ENCODE measurements at places on chromosomes 7 and 10.

DNA sequence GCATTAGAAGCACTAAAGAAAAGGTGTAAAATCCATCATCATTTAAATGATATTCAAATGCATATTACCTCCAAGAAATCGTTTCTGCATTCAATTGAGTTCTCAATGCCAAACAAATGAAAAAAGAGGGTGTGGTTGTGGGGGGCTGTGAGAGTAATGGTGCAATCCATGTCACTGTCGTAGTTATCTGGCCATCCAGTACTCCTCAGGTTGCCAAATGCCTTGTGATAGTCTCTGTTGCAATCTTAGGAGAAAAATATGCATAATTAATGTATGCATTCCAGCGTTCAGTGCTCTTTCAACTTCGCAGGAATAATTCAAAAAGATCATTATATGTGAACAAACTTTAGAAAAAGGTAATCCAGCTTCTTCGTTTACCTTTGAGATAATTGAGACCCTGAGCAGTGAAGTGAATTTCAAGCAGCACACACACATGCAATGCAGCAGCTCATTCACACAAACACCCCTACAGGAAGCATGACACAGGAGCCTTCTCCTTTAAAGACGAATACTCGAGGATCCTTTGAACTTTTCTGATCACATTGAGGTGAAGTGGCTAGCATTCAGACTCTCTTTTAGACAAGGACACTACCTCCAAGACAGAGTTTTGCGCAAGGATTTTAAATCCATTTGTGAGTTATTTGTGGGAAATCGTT, 73.4 kb downstream of the OR13A1 start:
- no peak for DNase-seq

DNA sequence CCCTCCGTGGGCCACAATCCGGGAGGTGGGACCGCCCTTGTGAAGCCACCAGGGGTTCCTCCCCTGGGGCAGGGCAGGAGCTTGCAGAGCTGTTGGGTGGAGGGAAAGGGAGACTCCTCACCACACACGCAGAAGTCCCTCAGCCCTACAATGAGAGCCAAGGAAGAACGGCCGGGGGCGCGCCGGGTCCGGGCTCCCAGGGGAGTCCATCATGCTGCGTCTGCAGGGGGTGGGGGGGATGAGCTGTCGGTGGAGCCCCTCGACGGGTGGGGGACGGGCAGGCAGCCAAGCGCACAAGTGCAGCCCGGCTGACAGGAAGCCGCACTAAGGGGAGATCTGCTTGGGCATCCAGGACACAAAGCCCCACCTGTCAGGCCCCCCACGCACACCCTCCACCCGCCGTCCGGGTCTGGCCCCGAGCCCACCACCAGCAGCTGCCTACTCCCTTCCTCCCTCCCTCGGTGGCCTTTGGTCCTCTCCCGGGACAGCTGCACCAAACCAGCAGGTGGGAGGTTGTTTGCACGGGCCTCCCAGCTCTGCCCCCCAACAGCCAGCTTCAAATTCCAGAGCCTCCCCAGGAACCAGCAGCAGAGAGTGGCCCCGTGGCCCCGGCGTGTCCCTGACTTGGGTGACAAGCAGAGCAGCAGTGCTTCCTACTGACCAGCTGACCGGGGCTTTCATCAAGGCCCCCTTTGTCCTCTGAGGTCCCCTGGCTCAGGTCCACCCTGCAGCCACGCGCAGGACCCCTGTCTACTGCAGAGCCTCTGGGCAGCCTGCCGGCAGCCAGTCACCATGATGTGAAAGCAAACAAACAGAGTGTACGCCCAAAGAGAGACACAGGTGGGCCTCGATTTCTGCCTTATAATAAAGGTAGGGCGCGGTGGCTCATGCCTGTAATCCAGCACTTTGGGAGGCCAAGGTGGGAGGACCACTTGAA, 50.3 kb downstream of the HIP1 start:
- no peak for DNase-seq

GRCh38 chr7:56028942-56029630, 22.2 kb downstream of the PSPH start:
- no peak for DNase-seq

- no peak for DNase-seq
These were observed 426.5 kb upstream of the AKR1E2 start for GRCh38 chr10:4399556-4399955.

DNA sequence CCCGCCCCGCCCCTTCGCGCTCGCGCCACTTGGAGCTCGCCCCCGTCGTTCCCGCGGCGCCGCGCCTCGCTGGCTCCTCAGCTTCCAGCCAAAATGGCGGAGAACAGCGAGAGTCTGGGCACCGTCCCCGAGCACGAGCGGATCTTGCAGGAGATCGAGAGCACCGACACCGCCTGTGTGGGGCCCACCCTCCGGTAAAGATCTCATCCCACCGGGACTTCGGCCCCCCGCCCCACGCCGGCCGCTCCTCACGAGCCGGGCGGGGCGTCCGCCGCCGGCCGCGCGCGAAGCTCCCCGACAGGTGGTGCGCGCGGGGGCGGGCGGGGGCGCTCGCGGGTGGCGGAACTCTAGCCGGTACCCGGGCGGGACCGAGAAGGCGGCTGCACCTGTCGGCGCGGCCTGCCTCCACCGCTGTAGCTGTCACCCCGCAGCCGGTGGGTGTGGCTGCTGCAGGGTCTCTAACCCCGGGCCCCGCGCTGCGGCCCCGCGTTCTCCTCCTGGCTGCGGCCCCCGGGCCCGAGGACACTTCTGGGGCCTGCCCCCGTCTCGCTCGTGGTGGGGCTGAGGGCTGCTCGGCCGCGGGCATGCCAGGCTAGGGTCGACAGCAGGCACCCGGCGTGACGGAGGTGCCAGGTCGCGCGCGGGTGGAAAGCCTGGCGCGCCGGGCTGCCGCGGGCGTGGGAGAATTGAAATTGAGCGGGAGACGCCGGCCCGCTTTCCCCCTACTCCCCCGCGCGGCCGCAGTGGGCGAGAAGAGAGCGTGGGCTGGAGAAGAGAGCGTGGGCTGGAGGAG, at the start of gene EXOC6:
EXOC6 (plus strand) TSS at position 80 of the 793 bp plus-strand sequence; CDS start at position 94, 14 bp downstream.
- peak; percentile 48 for DNase-seq

DNA sequence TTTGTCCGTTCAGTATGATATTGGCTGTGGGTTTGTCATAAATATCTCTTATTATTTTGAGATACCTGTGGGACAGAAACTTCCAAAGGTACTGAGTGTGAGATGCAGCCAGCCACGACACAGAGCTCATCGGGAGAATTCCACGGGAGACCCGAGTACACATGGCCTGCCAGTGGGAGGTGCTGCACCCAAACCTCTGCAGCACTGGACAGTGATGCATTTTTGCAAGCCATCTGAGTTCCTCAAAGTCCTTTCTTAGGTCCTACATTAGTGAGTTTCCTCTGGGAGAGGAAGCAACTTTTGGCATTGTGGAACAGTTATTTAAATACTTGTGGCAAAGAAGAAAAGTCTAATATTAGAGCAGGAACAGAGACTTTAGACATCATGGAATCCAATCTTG, 77.5 kb downstream of the ARID5B start:
- no peak for DNase-seq

- no peak for DNase-seq
These were observed 15.8 kb downstream of the CNPY1 start for GRCh38 chr7:155530601-155531000.

DNA sequence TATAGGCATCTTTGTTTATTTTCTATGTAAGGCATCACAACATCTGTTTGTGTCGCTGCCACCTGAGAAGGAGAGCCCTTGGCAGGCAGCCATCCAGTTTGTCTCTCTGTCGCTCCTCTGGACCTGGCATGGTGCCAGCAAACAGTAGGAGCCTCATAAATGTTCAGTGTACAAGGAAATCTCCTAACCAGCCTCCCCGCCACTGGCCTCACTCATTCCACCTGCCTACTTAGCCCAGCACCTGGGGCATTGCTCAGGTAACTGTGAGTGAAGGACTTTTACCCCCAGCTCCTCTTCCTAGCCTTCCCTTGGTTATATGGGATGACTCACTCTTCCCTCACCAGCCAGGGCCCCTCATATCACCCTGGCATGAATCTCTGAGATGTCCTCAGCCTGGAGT, 61.7 kb upstream of the NPTX2 start:
- no peak for DNase-seq

DNA sequence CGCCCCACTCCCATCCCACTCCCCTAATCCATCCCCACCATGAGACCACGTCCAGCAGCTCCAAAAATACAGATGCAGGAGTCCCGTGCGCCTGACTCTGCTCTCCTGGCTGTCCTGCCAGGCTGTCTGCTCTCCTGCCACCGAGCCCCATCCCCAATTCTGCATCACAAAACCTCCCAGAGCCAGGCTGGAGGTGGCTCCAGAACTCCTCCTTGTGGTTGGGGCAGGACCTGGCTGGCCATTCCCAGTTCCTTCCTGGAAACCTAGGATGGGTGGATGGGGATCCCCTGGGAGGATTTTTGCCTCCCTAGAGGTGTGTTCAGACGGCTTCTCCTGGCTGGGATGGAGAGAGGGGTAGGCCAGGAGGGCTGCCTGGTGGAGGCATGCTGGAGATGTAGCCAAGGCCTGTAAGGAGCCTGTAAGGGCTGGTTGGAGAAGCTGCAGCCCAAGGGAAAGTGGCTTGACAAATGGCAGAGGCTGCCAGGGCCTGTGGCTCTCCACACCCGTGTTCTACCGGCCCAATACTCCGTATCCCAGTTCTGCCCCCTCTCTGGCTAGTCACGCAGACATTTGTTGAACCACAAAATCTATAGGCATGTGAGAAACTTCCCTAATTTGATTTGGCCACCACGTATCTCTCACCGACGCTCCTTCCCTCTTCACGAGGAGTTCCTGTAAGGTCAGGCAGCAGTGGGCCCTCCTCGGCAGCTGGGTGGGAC, 99.3 kb downstream of the ARHGAP22 start:
- DNase-seq, result no peak

DNA sequence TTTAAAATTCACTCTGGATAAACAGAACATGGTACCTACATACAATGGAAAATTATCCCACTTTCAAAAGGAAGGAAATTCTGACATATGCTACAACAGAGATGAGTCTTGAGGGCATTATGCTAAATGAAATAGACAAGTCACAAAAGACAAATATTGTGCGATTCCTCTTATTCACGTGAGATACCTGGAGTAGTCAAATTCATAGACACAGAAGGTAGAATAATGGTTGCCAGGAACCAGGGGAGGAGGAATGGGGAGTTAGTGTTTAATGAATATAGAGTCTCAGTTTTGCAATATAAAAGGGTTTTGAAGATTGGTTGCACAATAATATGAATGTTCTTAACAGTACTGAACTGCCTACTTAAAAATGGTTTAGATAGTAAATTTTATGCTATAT, 69.8 kb upstream of the WAC start:
- DNase-seq, result no peak

DNA sequence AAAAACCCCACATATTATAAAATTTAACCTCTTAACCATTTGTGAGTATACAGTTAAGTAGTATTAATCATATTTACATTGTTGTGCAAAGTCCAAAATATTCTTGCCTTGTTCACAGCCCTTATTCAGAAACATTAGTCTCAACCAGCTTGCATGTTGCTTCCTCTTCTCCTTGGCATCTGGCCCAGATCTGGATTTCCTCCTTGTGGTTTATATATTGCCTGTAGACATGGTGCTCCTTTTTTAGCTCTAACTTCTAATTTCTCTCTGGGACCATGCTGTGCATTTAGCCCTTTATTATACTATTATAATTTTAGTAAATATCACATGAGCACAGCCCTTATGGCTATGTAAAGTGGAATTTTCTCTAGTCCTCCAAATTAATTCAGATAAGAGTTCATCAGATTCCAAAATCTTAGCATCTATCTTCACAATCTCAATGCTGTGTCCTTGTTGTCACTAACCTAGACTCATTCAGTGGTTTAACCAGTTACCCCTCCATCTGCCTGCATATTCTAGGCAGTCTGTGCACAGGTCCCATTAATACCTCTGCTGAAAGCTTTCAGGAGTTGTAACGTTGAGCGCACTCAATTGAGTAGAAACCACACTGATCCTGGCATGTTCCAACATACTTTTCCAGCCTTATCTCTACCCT, 7.9 kb downstream of the CPED1 start:
- DNase-seq, result no peak

GRCh38 chr10:76991621-76992020, 646.0 kb downstream of the KCNMA1 start:
- no peak for DNase-seq

DNA sequence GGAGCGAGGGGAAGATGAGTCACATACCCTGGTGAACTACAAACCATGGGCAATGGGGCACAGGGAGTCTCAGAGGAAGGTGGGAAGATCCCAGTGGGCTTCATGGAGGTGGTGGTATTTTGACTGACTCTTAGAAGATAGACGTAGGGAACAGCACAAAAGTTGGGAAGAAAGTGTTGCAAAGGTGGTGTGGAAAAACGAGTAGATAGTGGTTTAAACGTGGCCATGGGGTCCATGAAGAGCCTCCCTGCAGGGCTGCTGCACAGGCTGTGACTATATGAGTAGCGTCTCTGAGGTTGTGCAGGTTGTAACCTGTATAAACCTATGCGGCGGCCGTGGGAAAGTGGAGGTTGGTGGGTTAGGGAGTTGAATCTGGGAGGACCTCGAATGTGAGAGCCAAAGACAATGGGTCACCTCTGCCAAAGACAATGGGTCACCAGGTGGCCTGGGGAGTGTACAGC, 13.8 kb downstream of the LZTS2 start:
- DNase-seq, result no peak

DNA sequence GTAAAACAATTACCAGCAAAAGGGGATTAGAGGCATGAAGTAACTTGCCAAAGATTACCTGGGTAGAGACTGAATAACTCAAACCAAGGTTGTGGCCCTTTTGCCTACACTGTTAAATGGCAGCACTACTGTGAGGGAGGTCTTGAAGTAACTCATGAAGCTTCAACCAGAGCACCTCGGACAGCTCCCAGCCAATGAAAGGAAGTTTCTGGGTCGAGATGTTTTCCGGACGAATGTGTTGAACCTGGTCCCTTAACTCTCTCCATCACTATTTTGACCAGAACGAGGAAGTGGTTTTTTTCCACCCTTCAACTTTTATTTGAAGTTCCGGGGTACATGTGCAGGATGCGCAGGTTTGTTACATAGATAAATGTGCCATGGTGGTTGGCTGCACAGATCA, 133.6 kb upstream of the PRKCQ start:
- DNase-seq, result no peak

GRCh38 chr7:31443457-31443856, 70.4 kb upstream of the ITPRID1 start:
- no peak for DNase-seq

- no peak for DNase-seq
These were observed 149.9 kb downstream of the SFMBT2 start for GRCh38 chr10:7260912-7261311.

- DNase-seq, result no peak
These were observed 76.8 kb downstream of the LANCL2 start for GRCh38 chr7:55441774-55442522.

GRCh38 chr10:110861930-110862649, 9.6 kb upstream of the PDCD4 start:
- DNase-seq, result no peak
